ENCODE measurements at places on chromosomes 3 and 15. TPM values are rescaled to one million over a fixed set of nuclear protein-coding genes. Genes with fewer than 3 reads are reported as not detected.

WDR49 gene
- polyA plus RNA-seq = 2.6 TPM

TMEM43 gene
- polyA plus RNA-seq = 52.1 TPM

PLXND1 gene
- polyA plus RNA-seq = 132 TPM

IQGAP1 gene
- polyA plus RNA-seq = 208 TPM

CYP11A1 gene
- polyA plus RNA-seq = 0.90 TPM

GREM1 gene
- 0.20 TPM for polyA plus RNA-seq

GHSR gene
- not detected for polyA plus RNA-seq

TMIE gene
- polyA plus RNA-seq = 1.0 TPM

DPPA2 gene
- 0.76 TPM for polyA plus RNA-seq

NR2E3 gene
- polyA plus RNA-seq = 0.22 TPM

FAM107A gene
- 4.0 TPM for polyA plus RNA-seq

TRH gene
- 0.11 TPM for polyA plus RNA-seq

RTP3 gene
- polyA plus RNA-seq = not detected

AQR gene
- polyA plus RNA-seq = 47.4 TPM

NEK4 gene
- polyA plus RNA-seq = 27.3 TPM

MAGI1 gene
- 28.3 TPM for polyA plus RNA-seq

STARD5 gene
- 4.8 TPM for polyA plus RNA-seq

CCR9 gene
- not detected for polyA plus RNA-seq
